ENCODE measurements at places on chromosomes 13 and 19.

- no peak for DNase-seq
Measured at GRCh38 chr13:67509018-67509417, 278.9 kb upstream of the PCDH9 start.

DNA sequence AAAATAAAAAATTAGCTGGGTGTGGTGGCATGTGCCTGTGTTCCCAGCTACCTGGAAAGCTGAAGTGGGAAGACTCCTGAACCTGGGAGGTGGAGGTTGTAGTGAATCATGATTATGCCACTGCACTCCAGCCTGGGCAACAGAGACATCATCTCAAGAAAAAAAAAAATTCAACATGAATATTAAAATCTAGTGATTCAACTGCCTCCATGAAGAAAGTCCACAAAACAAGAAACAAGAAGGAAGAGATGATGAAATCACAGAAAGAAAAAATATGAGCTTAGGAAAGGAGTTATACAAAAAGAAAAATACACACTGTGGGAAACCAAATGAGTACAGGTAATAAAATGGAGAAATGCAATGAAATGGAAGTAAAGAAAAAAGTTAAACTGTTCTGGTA is 99.6 kb upstream of the SIAH3 start:
- DNase-seq, result no peak

DNA sequence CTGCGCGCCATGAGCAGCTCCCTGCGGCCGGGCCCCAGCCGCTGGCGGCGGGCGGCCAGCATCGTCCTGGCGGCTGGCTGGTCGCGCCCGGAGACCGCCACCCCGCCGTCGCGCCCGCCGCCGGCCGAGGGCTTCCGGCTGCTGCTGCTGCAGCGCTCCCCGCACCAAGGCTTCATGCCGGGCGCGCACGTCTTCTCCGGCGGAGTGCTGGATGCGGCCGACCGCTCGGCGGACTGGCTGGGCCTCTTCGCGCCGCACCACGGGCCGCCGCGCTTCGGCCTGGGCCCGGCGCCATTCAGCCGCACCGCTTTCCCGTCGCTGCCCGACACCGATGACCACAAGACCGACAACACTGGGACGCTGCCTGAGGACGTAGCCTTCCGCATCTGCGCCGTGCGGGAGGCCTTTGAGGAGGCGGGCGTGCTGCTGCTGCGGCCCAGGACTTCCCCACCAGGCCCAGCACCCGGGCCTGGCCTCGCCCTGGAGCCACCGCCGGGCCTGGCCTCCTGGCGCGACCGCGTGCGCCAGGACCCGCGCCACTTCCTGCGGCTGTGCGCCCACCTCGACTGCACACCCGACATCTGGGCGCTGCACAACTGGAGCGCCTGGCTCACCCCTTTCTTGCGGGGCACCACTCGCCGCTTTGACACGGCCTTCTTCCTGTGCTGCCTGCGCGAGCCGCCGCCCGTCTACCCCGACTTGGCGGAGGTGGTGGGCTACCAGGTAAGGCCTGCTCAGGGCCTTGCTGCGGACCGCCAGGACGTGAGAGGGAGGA is 518 bp downstream of the NUDT19 start:
- DNase-seq, result peak; percentile 68

DNA sequence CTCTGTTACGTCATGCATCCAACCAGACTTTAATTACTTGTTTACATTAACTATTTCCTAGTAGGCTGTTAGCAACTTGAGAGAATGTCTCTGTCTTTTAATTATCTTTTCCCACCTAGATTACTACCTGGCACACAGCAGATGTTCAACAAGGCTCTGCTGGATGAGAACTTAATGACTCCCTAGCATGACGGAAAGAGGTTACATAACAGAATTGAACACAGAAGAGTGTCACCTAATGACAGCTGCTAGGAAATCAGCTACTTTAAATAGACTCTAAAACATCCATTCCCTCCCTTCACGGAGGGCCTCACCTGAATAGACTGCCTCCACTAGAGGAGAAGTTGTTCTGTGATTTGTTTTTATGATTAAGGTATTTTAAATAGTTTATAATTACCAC is 110.8 kb downstream of the TEX29 start:
- no peak for DNase-seq

GRCh38 chr19:39362682-39363657 is 20.7 kb downstream of the SAMD4B start:
- DNase-seq, result peak; percentile 76

Measured in M059J (cell line).